ENCODE measurements at places on chromosomes 16 and 17.

- no peak for DNase-seq
Observed at GRCh38 chr16:10202649-10203048, 20.4 kb upstream of the GRIN2A start.

DNA sequence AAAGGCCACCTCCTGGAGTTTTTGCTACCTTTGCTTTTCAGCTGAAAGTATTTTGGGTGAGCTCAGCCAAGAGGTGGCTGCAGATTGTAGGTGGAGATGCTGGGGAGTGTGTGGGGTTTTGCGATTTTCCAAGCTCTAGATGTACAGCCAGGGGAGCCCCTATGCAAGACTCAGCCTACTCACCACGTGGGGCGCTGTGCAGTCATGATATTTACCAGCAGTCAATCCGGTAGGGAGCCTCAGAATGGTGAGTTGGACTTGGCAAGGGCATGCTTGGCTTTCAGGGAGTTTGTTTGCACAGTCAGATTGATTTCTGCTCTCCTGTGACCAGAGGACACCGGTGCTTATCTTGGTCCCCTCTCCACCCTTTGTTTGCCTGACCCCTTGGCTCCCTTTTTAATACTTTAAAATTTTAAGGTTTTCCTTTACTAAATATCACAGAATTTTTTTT is 175.3 kb downstream of the UTP18 start:
- DNase-seq: no peak

- DNase-seq: no peak
Observed at GRCh38 chr16:22886927-22887326, 73.0 kb downstream of the HS3ST2 start.

DNA sequence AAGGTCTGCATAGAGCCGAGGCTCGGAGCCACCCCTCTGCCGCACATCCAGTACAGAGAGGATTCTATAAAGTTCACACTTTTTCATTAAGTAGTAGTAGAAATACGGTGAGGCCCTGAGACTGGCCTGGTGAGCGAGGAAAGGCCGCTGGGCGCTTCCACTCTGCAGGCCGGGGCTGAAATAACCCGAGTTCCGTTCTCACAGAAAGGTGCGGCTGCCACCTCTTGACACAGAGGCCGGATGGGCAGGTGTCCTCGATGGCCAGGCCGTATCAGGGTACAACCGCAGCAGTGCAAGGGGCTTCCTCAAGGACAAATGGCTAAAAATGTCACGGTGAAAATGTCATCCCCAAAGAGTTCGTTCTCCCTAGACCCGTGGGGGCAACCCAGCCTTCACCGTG is 770 bp upstream of the PCYT2 start:
- DNase-seq: no peak

- DNase-seq: no peak
Observed at GRCh38 chr16:89009343-89010209, 32.6 kb upstream of the CBFA2T3 start.

GRCh38 chr17:50063561-50064252 is 7.8 kb downstream of the ITGA3 start:
- peak; percentile 63 for DNase-seq

DNA sequence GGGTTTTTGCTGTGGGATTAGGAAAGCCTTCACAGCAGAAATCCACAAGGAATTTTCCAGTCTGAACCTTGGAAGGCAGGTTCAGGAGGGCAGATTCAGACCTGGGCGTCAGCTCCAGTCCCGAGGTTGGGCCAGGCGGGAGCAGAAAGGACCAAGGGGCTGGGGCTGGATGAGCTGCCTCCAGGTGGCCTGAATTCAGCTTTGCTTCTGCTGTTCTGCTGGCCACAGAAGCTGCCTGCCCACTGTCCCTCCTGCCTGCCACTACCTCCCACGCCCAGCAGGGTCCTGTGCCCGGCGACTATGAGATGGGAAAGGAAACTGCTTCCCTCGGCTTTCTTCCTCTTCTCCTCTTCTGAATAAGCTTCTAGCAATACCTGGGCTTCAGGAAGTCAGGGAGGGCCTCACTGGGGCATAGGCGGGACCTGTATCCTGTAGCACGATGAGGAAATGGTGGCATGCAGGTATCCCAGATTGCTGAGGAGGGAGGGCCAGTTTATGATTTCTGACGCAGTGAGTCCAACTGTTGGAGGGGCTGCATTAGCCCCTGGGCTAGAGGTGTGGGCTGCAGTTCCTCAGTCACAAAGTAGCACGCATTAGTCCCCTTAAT is 18.4 kb downstream of the TBX4 start:
- no peak for DNase-seq

DNA sequence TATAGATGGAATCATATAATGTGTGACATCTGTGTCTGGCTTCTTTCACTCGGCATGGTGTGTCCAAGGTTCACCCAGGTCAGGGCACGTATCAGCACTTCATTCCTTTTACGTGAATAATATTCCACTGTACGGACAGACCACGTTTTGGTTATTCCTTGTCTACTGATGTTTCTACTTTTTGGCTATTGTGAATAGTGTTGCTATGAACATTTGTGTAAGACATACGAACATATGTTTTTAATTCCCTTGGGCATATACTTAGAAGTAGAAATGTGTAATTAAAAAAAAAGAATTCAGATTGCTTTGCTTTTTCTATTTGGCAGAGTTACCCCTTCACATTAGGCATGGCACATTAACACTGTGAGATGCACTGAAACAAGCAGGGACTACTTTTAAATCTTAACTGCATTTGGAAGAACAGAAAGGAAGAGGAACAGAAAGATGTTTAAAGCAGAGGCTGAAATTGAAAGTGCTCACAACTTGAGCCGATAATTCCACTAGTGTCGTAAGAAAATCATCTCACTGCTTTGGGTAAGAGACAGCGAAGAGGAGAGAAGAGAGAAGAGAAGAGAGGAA is 105.3 kb downstream of the VPS53 start:
- DNase-seq: peak; percentile 82

DNA sequence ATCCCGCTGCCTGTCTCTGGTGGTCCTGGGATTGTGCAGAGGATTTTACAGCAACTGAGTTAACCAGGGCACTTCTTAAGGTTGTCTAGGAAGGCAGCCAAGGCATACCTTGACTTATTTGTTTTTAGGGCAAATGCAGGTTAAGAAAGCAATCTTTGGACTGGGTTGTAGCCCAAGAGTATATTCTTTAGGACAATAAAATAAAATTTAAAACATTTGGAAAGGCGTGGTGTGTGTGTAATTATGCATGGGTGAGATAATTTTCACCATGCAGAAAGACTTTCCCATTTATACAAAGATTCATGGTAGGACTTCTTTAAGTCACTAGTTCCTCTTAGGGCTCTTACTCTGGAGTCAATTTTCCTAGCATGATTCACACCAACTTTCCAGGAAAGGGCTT is 93.1 kb downstream of the SPACA3 start:
- no peak for DNase-seq

GRCh38 chr17:82551779-82552457 is 32.4 kb downstream of the FOXK2 start:
- DNase-seq: peak; percentile 64

DNA sequence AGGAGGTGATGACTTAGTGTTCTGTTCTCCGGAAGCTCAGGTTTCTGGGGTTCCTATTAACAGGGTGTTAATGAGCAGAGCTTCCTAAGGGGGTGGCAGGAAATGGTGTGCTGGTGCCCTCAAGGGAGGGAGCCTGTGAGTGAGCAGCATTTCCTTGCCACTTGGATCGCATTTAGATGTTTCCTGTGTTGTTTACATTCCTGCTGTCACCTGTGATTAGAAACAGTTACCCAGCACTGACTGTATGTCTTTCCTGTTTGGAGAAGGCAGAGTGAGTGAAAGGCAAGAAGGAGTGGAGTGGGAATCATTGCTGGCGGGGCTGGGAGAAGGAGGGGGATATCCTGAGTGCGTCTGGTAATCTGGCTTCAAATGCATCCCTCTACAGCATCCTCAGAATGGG is 214.6 kb downstream of the CCDC182 start:
- DNase-seq: no peak

GRCh38 chr17:40315678-40316570 is 6.9 kb downstream of the RARA start:
- DNase-seq: no peak

DNA sequence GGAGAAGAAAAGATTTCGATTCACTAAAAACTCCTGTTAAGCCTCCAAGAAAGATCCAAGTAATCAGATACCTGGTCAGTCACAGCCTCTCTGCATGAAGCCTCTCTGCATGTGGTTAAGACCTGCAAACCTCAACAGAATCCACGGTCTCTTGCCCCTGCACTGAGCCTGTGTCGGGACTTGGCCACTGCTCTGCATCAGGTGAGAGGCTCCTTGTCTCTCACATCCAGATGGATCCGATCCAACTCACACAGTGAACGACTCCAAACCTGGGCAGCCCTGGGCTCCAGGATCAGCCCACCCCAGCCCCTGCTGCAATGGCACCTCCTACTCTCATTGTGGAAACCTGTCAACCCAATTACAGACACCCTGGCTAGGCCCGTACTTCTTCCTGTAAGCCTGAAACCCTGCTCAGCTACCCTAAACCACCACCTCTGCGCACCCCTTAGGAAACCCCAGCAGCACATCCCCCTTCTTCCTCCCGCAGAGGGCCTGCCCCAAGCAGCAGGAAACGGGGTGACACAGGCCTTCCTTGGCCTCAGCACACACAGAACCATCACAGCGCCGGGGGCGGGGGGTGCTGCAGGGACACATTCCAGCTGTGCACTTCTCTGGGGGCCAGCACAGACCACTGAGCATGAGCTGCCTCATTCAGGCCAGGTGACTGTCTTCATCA is 129.5 kb downstream of the ANKRD11 start:
- DNase-seq: no peak

DNA sequence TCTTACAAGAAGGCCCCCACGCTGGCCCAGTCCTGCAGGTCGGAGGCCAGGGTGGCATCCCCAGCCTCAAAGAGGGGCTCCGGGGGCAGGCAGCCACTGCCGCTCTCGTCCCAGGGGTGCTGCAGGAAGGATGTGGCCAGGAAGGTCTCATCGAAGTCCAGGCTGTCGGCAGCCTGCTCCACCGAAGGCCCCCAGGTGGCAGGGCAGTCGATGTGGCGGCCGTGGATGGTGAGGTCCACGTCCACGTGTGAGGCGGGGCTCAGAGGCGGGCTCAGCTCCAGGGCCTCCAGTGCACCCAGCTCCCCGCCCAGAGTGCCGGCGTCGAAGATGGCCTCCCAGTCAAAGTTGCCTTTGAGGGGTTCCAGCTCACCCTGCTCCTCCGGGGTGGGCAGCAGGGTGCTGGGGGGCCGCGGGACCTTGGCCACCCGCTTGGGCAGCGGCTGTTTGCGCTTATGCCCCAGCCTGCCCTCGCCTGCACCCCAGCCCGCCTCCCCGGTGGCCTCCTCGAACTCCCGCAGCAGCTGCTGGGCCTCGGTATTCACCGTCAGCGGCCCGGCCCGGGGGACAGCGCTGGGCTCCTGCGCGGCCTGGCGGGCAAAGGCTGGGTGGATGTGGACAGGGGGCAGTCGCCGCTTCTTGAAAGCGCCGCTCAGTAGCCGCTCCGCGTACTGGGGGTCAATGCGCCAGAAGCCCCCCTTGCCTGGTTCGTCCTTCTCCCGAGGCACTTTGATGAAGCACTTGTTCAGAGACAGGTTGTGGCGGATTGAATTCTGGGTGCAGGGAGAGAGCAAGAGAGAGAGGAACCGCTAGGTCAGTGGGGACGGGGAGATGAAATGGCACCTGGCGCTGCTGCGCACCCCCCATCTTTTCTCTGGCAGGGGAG is 3.5 kb downstream of the FOXJ1 start:
- no peak for DNase-seq

DNA sequence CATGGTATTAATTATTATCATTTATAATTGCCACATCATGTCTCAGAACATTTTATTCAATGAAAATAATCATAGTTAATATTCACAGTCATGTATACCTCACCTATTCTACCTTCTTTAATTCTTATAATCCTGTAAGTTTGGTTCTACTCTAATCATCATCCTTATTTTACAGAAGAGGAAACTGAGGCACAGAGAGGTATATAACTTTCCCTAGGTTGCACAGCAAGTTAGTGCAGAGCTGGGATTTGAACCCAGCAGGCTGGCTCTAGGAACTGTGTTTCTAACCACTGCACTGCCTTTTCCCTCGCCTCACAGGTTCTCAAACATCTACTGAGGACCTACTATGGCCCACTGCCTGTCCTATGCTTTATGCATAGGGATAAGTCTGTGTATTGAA is 32.7 kb downstream of the WSB1 start:
- DNase-seq: no peak

- no peak for DNase-seq
Observed at GRCh38 chr16:55730115-55730514, 74.3 kb downstream of the SLC6A2 start.

GRCh38 chr17:72890711-72891110 is 201.8 kb downstream of the SLC39A11 start:
- peak; percentile 74 for DNase-seq

- peak; percentile 87 for DNase-seq
Observed at GRCh38 chr17:64658931-64659330, 3.2 kb downstream of the SMURF2 start.

- peak; percentile 84 for DNase-seq
Observed at GRCh38 chr17:77266891-77267341, 126.1 kb downstream of the SEC14L1 start.

DNA sequence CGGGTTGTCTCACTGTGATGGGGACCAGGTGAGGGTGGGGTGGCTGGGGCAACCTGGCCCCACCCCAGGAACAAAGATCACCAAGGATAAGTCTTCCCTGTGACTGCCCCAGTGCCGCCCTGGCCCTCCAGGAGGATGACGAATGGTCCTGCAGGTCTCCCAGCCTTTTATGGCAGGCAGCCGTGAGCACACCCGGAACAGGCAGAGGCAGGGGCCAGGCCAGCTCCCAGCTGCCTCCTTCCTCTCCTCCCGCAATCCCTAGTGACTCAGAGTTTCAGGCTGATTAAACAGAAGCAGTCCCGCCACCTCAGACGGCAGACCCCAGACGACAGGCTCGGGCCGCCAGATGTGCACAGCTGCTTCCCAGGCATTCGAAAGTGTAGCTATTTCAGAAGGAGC is 13.3 kb downstream of the JUP start:
- peak; percentile 80 for DNase-seq

- DNase-seq: no peak
Observed at GRCh38 chr16:9380221-9380620, 288.8 kb downstream of the HAPSTR1 start.

- DNase-seq: no peak
Observed at GRCh38 chr16:87601401-87601981, 817 bp upstream of the JPH3 start.

DNA sequence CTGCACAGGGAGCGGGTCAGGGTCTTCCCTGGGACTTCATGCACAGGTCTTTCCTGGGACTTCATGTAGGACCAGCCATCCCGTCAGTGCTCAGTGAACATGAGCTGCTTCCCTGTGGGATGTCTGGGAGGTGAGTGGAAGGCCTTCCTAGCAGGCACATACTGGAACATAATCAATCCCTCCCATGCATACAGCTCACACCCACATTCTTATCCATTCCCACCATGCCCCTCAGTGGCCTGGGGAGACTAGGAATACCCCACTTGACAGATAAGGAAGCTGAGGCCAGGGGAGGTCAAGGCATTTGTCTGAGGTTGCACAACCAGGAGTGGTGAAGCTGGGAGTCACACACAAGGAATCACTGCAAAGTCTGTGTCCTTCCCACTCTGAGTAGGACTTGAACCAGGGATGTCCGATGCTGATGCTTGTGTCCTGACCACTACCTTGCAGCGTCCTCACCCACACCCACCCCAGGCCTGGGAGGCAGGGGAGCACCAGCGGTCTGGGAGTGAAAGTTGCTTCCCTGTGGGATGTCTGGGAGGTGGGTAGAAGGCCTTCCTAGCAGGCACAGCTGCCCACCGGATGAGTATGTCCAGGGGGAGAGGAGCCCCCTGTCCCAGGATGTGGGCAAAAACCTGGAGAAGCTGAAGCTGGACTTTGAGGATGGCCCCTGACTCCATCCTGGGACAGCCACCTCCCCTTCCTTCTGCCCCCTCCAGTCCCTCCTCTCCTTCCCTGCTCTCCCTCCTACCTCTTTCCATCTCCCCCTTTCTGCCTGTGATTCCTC is 1.0 kb upstream of the NLRC5 start:
- DNase-seq: peak; percentile 17

GRCh38 chr16:23711785-23712184 is 1.2 kb downstream of the ERN2 start:
- no peak for DNase-seq
